H4 (cell line): ENCODE measurements at places on chromosomes 3 and 15. TPM values are rescaled to one million over a fixed set of nuclear protein-coding genes. Genes with fewer than 3 reads are reported as not detected.
A peak's percentile ranks its signal among the peaks of the same experiment; 100 is the strongest.

Gene THRB
- 1.2 and 4.2 TPM in 2 replicates for total RNA-seq

Gene ATP13A5
- 0.04 and 0.48 TPM in 2 replicates for total RNA-seq

GRCh38 chr15:100484443-100484842 lies 44.3 kb downstream of the CERS3 start:
- DNase-seq: no peak

DNA sequence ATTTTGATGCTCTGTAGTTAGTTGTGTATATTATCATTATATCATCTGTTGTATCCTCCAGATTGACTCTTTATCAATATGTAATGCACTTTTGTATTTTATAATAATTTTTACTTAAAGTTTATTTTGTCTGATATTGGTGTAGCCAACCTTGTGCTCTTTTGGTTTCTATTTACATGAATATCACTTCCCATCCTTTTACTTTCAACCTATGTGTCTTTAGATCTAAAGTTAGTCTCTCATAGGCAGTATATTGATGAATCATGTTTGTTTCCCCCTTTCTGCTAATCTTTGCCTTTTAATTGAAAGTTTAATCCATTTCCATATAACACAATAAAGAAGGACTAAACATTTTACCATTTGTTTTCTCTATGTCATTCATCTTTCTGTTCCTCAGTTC lies 28.1 kb upstream of the CD200R1L start:
- no peak for DNase-seq

DNA sequence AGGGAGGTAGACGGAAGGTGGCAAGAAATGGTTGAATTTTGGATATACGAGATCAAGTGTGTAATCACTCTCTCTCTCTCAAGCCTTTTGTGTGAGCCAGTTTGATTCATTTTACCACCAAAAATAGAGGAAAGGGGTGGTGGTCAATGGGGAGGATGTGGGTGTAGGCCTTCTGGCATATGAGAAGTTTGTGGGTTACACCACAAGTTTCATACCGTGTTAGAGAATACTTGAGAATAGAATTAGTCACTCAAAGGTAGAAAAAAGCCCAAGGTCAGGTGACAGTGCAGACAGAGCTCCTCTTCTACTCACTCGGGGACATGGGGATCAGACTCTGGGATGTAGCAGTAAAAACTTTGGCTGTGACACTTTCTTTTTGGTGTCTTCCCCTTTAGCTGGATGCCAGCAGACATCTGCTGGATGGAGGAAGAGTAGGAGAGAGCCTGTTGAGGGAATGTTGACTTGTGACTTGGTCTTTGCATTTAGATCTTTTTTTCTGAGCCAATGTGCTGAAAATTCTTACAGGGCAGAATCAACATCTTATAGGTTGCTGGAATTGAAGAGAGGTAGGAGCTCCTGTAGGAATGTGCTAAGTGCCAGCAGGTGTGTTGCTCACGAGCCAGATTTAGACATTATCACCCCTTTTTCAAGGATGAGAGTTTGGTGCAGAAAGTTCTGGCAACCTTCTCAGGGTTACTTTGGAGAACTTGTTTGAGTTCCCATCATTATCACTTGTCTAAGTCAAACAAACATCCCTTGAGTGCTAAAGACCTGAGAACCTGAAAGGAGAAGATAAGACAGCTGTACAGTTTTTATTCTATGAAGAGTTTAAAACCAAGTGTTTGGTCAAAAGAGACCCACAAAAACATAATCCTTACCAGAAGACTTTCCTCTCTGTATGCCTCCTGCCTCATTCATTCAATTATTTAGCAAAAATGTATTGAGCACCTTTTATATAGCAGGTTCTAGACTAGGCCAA lies 43.9 kb upstream of the RYK start:
- DNase-seq: no peak

DNA sequence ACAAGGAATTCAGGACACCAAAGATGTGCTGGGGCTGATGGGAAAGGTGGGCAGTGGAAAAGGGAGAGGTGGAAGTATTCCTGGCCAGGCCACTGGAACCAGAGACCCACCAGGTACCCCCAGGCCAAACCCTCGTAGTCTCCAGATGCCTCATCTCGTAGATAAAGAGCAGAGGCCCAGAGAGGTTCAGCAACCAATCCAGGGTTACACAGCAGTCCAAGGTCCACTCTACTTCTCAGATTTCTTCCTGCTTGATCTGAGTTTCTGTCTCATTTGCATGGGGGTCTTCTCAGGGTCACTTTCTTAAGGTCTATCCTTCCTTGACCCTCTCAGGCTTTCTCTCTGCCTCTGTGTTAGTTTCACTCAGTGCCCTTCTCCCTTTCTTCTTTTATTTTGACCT lies 5.1 kb downstream of the TTC21A start:
- DNase-seq: no peak

- DNase-seq: no peak
Observed at GRCh38 chr3:143793971-143794370, 54.3 kb downstream of the SLC9A9 start.

DNA sequence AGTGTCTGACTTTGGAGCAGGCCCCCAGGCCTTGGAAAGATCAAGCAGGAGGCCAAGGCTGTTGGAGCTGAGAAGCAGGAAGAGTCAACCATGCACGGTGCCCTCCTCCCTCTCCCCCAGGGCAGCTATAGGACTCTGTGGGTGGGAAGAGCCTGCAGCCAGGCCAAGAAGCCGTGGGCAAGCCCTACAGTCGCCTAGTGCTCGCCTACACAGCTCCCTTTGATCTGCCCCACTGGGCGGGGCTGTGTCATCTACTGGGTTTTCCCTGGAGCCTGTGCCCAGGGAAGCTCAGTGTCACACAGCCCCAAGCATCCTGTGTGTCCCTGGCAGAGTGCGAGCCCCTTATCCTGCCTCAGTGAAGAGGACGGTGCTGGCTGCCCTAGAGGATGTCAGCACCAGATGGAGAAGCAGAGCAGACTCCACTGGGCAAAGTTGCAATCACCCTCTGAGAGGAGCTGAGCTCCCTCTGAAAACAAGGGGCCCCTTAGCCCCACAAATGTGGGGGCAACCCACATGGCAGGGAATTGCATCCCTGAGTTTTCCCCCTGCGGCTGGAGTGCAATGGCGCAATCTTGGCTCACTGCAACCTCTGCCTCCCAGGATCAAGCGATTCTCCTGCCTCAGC lies 72.2 kb downstream of the KLF13 start:
- DNase-seq: peak; percentile 25

DNA sequence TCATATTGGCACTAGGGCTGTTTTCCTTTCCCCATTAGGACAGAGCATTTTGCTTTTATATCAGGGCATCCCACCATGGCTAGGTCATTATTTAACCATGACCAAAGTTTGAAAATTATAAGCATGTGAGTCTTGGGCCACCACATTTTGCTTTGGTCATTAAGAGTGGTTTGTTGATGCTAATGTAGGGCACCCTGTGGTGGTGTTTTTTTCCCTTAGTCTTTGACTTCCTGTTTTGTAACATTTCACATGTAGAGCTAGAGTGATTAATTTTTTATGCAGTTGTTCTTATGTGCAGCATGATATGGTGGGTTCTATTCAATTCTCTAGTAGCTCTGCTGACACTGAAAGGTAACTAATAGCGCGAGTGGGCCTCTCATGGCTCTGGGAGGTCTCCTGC lies 249.6 kb upstream of the ROBO1 start:
- DNase-seq: no peak

DNA sequence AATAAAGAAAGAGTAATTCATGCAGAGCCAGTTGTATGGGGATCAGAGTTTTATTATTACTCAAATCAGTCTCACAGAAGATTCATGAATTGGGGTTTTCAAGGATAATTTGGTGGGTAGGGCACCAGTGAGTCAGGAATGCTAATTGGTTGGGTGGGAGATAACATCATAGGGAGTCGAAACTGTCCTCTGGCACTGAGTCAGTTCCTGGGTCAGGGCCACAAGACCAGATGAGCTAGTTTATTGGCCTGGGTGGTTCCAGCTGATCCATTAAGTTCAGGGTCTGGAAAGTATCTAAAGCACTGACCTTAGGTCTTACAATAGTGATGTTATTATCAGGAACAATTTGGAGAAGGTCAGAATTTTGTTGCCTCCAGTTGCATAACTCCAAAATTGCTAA lies 998.6 kb upstream of the EPHA6 start:
- no peak for DNase-seq

DNA sequence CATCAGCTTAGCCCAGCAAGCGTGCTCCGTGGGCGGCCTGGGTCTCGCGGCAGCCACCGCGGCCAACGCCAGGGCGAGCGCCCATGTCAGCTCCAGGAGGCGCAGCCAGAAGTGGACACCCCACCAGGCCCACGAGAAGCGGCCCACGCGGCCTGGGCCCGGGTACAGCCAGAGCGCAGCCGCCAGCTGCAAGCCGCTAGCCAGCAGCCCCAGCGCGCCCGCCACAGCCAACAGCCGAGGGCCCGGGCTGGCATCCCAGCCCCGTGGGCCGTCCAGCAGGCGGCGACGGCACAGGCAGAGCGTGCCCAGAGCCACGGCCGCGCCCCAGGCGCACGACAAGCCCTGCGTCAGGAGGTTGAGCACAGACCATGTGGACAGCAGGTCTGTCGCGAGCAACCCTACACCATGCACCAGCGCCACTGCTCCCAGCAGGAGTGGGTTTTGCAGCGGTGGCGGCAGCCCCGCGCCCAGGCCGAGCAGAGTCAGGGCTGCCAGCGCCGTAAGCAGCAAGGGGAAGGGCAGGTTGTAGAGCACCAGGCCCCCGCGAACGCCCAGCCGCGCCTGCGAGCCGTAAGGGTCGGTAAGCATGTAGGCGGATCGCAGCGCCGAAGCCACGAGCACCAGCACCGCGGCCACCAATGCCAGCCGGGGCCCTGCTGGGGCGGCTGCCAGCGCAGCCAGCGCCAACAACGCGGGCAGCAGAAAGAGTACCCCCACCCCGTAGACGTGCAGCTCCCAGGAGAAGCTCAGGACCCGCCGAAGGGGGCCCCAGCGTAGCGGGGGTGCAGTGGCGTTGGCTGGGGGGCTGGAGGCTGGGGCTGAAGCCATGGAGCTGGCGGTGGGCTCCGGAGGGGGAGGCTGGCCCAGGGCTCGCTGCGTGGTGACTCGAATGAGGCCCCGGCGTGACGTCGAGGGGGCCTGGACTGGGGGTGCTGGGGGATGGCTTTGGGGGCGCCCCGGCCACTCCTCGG lies 4.9 kb downstream of the PRRT3 start:
- peak; percentile 47 for DNase-seq

- DNase-seq: no peak
Observed at GRCh38 chr3:166569589-166569988, 732.4 kb upstream of the BCHE start.

DNA sequence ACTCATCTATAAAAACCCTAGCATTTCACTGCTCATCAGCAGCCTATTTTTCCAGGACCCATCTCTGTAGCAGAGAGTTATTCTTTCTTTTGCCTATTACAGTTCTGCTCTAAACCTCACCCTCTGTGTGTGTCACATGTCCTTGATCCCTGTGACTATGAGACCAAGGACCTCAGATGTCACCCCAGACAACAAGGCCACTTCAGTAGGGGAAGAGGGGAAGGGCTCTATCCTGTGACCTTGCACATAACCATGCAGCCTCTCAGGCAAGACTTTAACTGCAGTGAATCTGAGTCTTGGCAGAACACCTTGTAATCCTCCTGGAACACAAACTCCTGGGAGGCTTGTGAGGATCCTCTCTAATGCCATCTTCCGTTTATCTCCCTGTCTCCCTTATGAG lies 4.4 kb upstream of the ZNF589 start:
- no peak for DNase-seq

DNA sequence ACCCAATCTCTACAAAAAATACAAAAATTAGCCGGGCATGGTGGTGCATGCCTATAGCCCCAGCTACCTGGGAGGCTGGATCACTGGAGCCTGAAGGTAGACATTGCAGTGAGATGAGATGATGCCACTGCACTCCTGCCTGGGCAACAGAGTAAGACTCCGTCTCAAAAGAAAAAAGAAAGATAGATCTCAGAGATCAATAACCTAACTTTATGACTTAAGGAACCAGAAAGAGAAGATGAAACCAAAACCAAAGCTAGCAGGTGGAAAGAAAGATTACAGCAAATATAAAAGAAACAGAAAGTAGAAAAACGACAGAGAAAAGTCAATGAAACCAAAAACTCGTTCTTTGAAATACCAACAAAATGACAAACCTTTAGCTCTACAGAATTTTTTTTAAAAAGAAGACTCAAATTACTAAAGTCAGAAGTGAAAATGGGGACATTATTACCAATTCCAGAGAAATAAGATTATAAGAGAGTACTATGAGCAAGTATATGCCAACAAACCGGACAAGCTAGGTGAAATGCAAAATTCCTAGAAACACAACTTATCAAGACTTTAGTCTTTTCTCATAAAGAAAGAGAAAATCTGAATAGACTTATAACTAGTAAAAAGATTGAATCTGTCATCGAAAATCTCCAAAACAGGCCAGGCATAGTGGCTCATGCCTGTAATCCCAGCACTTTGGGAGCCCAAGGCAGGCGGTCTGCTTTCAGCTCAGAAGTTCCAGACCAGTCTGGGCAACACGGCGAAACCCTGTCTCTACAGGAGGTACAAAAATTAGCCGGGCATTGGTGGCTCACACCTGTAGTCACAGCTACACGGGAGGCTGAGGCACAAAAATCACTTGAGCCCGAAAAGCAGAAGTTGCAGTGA lies 35.0 kb downstream of the ACAP2 start:
- DNase-seq: no peak

Gene TGM5
- not detected in 2 replicates for total RNA-seq

Gene IL16
- 0.06 and 0.17 TPM in 2 replicates for total RNA-seq

Gene PLXND1
- 40.4 and 65.3 TPM in 2 replicates for total RNA-seq

DNA sequence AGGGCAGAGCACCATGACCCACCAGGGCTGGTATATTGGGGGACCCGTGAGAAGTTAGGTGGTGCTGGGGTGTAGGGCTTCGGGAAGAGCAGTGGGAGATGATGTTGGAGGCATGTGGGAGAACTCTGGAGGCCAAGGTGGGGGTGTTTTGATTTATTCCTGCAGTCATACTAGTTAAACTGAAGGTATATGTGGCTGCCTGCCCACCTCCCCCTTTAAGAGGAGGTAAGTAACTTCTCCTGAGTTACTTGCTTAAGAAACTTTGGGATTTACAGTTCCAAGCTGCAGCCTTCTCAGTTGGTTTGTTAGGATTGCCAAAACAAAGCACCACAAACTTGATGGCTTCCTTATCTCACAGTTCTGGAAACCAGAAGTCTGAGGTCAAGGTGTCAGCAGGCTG lies 73.1 kb upstream of the AGBL1 start:
- DNase-seq: no peak

- no peak for DNase-seq
Observed at GRCh38 chr15:72227720-72228119, 3.3 kb downstream of the PKM start.

Gene LTK
- total RNA-seq: 0.21 and 0.37 TPM in 2 replicates

Gene SEMA3B
- total RNA-seq: 5.9 and 8.9 TPM in 2 replicates

Gene SLC35A5
- 40.4 and 44.3 TPM in 2 replicates for total RNA-seq

Gene IQCF5
- not detected in 2 replicates for total RNA-seq

- no peak for DNase-seq
Observed at GRCh38 chr3:21942328-21942727, 191.3 kb upstream of the ZNF385D start.
